ENCODE measurements at places on chromosomes 13 and 19. TPM values are rescaled to one million over a fixed set of nuclear protein-coding genes. Genes with fewer than 3 reads are reported as not detected.

PGLYRP1 gene
- total RNA-seq: not detected

ZNF730 gene
- 1.0 TPM for total RNA-seq

DNA sequence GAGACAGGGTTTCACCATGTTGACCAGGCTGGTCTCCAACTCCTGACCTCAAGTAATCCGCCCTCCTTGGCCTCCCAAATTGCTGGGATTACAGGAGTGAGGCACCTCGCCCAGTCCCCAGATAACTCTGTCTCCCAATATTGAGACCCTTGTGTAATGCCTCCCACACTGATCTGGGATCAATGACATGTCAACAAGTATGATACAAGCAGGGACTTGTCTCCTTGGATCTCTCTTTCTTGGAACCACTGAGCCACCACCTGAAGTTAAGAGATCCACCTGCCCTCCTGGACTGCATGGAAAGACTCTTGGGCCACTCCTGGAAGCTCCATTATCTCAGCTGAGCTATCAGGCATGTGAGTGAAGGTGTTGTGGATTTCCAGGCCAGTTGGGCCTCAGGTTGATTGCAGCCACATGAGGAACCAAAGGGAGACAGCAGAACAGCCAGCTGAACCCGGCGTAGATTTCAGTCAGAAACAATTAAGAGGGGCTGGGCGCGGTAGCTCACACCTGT lies 15.1 kb downstream of the NFKBID start:
- DNase-seq: no peak

DNA sequence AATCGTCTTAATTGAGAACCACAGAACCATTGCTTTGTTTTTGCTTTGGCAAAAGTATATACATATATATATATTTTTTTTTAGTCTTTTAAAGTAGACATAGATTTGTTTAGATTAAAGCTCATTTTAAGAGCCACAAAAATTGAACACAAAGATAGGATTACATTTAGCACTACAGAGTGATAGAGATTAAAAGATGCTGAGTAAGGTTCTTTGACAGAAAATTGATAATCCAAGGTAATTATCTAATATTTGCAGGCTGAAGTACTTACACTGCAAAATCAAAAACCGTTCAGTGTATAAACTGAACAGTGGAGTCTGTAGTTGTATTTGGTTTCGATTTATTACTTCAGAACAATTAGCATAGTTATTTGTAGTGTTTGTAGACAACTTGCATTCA lies 24.5 kb upstream of the ZNF98 start:
- DNase-seq: no peak

GRCh38 chr13:38979891-38980749 lies 10.5 kb downstream of the STOML3 start:
- no peak for DNase-seq

GRCh38 chr13:89363144-89363543 lies 1692.0 kb downstream of the SLITRK5 start:
- DNase-seq: no peak

- DNase-seq: no peak
Observed at GRCh38 chr19:7145494-7145893, 76.0 kb downstream of the ZNF557 start.

GRCh38 chr19:36113894-36114720 lies 568 bp downstream of the POLR2I start:
- peak; percentile 33 for DNase-seq

Measured in fibroblast of lung (primary cell).